ENCODE measurements at places on chromosomes 7 and 10.

- DNase-seq, result peak; percentile 89
Measured at GRCh38 chr10:90751107-90751997, 106.5 kb downstream of the HTR7 start.

DNA sequence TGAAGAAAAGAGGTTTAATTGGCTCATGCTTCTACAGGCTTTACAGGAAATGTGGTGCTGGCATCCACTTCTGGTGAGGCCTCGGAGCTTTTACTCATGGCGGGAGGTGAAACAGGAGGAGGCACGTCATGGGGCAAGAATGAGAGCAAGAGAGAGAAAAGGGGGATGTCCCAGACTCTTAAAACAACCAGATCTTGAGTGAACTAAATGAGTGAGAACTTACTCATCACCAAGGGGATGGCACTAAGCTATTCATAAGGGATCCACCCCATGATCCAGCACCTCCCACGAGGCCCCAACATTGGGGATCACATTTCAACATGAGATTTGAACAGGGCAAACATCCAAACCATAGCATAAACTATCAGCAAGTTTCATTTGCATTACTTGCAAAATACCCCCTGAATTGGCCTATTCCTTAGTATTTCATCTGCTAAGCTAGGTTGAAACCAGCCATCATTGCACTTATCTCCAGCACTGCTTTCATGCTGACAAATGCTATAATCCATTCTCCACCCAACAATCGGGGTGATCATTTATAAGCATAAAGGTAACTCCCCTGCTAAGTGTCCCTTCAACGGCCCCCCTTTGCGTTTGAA lies 179.0 kb downstream of the NOC3L start:
- peak; percentile 84 for DNase-seq

- DNase-seq, result no peak
Measured at GRCh38 chr10:3054851-3055199, 12.5 kb upstream of the PFKP start.

DNA sequence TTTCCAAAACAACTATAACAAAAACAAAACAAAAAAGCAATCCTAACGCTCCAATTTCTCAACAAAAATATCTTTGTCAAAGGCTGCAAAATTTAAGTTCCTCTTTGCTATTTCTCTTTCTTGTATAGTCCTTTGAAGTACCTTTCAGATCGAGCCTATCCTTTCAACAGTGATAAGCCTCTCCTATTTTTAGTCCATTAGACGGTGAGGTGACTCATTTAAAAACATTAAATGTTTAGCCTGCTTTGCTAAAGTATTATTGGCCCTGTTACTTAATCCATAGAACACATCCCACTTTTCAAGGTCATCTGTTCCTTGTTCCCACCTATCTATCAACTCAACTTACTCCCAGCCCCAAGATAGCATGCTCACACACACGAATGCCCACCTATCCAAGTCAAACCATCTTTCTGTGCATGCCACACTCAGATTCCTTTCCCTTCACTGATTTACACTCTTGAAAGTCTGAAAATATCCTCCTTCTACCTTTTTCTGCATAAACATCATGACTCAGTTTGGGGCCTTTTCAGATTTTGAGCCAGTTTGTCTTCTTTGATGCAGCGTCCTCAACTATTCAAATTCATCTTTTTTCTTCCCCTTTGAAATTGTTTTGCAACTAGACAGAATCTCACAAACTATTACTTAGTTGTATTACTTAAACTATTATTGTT lies 224.9 kb upstream of the TMEM229A start:
- DNase-seq, result no peak

- DNase-seq, result no peak
Measured at GRCh38 chr7:50448823-50449222, 1.3 kb downstream of the FIGNL1 start.

- no peak for DNase-seq
Measured at GRCh38 chr7:139526578-139527544, 3.4 kb downstream of the CLEC2L start.

GRCh38 chr7:16260236-16260728 lies 161.1 kb downstream of the CRPPA start:
- no peak for DNase-seq

GRCh38 chr10:43316516-43316915 lies 49.7 kb upstream of the RASGEF1A start:
- DNase-seq, result no peak

- no peak for DNase-seq
Measured at GRCh38 chr10:51186361-51186760, 112.1 kb downstream of the PRKG1 start.

GRCh38 chr7:41189866-41190265 lies 513.0 kb downstream of the INHBA start:
- peak; percentile 77 for DNase-seq

DNA sequence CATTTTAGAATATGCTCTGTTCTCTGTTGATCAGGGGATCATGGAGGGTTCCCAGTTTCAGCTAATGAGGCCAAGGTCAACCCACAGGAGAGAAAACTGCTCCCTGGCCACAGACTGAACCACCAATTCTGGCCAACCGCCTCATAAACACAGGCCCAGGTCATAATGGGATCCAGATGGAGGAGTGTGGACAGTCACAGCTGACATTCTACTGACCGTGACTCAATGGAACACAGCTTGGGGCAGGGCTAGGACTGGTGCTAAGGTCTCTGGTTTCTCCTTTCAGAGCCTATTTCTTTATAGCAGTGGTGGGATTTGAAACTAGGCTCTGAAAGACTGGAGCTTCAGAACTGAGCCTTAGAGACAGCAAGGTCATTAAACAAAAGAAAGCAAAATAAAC lies 68.3 kb downstream of the HIPK2 start:
- no peak for DNase-seq

DNA sequence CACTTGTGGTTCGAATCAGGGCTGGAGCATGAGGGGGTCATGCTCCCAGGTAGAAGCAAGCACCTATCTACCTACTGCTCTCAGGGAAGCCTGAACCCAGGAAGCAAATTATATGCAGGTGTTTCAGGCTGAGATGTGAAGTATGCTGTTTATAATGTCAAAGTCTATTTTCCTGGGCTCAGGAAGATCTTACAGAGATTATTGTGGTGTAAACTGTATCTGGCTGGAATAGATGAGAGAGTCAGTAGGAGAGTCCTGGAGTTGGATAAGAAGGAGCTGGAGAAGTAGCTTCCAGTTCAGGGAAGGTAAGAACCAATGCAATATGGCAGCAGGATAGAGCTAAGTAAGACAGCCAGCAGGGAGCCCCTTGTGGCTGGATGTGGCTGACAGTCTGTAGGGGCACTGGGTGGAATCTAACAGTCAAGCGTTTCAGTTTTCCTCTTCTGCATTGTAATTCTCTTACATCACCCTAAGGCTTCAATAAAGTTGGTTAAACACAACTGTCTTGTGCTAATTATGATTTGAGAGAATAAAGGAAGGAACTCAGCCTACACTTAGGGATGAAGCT lies 105.9 kb upstream of the EEPD1 start:
- no peak for DNase-seq

Data from RWPE1 (cell line).